ENCODE measurements at places on chromosomes 5 and 9.

GRCh38 chr5:149340920-149341319 is 4.4 kb upstream of the GRPEL2 start:
- DNase-seq = no peak

- DNase-seq = no peak
Observed at GRCh38 chr9:22097707-22098106, 88.6 kb upstream of the CDKN2B start.

GRCh38 chr5:108093186-108093585 is 288.7 kb downstream of the FBXL17 start:
- no peak for DNase-seq

DNA sequence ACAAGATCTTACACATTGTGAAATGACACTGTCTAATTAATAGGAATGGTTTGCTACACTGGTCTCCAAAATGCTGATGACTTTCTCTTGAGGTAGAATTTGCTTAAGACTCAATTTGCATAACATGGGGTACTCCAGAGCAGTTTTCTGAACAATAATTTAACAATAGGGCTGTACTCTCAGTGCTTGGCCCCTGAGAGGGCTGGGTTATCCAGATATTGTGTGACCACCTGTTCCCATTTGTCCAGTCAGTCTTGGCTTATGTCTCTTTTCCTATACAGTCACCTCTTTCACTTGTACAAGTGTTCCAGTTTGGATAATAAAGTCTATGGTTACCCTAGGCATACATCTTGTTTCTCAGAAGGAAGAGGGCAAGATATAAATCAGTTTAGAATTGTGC is 17.9 kb downstream of the ZSWIM6 start:
- no peak for DNase-seq

- no peak for DNase-seq
Observed at GRCh38 chr9:135240222-135240621, 152.8 kb downstream of the OLFM1 start.

DNA sequence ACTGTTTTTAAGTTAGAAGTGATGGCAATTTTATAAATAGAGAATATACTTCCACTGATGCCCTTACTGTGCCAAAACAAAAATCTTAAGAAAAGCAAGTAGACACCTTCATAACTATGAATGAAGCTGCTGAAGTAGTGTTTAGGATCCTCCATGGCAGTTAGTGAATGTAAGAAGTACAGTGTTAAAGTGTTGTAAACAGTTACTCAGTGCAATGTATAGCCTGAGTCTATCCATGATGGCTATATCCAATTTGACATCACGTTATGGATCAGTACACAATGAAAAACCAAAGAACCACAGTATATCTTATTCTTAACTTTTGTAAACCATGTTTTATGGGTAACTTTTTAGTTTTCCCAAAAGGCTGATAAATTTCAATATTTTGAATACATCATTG is 7.1 kb downstream of the CCNG1 start:
- no peak for DNase-seq
